ENCODE measurements at places on chromosomes 12 and 14.

DNA sequence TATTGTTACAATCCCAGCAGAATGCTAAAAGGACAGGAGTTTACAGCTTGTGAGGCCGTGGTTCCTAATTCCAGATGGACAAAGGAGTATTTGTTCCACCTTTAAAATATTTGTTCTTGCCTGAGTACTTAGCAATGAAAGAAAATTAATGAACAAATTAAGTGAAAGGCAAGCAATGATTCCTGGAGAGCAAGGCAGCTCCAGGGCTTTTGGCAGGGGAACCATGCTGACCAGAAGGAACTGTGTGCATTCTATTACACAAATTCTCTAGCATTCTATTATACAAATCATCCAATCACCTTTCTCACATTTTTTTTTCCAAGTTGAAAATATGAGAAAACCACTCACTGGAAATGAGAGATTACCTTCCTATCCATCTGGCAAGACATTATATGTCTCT is 1.8 kb upstream of the BMAL2 start:
- H3K4me3 ChIP-seq = no peak overlapping the region
- 0 out of 2 replicates have a peak, but pooled peaks cover 2% of the 10 kb centered on the region for H3K36me3 ChIP-seq
- peaks cover 17% of the 10 kb centered on the region for H3K4me1 ChIP-seq
- H3K27me3 ChIP-seq = peaks cover 49% of the 10 kb centered on the region
- H3K27ac ChIP-seq = no peak overlapping the region

GRCh38 chr12:10641735-10642500 is 28.5 kb upstream of the MAGOHB start:
- H3K4me3 ChIP-seq = no peak overlapping the region
- no peaks in the 10 kb centered on the region for H3K36me3 ChIP-seq
- H3K27ac ChIP-seq = no peak overlapping the region
- DNase-seq = no peak
- no peaks in the 10 kb centered on the region for H3K27me3 ChIP-seq

DNA sequence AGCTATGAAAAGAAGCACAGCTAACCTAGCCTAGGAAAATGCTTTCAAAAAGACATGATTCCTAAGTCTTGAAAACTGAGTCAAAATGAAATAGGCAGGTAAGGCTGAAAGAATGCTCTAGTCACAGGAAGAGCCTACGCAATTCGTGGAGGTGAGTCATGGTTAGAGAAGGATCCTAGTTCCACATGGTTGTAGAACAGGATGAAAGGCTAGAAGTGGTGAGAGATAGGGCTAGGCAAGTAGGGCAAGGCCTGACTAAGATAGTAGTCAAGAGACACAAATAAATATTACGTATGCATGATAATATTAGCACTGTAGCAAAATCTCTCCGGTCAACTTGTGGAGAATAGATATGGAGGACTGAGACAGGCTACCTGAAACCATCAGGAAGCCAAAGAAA is 47.2 kb downstream of the PLCZ1 start:
- H3K4me1 ChIP-seq = no peaks in the 10 kb centered on the region
- no peak for DNase-seq
- no peaks in the 10 kb centered on the region for H3K36me3 ChIP-seq
- H3K27me3 ChIP-seq = no peaks in the 10 kb centered on the region

DNA sequence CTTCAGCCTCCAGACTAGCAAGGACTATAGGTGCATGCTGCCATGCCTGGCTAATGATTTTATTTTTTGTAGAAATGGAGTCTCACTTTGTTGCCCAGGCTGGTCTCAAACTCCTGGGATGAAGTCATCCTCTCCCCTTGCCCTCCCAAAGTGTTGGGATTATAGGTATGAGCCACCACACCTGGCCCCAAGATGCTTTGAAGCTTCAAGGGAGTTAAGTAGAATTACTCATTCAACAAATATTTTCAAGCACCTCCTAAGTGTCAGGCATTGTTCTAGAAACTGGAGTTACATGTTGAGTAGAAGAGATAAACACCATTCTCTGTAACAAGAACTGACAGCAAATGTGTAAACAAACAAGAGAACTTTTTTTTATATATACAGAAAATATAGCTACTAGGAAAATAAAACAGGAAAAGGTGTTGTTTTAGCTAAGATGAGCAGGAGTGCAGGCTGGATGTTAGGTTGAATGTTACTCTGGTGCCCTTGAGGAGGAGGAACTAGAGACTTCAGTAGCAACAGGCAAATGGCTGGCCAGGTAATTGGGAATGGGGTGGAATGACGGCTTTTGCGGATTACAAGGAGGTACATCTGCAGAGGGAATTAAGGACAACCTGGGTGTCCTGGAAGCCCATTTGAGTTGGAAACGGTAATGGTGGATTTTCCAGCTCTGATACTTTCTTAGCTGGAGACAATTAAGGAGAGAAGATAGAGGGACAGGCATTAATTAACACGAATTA is 32.0 kb upstream of the CFAP54 start:
- no peaks in the 10 kb centered on the region for H3K36me3 ChIP-seq
- DNase-seq = no peak
- no peak overlapping the region for H3K27ac ChIP-seq
- H3K4me3 ChIP-seq = no peak overlapping the region
- no peaks in the 10 kb centered on the region for H3K27me3 ChIP-seq

GRCh38 chr14:105536691-105537579 is 10.6 kb downstream of the TMEM121 start:
- H3K4me3 ChIP-seq = no peak overlapping the region
- peaks cover 7% of the 10 kb centered on the region for H3K4me1 ChIP-seq

- no peak for DNase-seq
- peaks cover 12% of the 10 kb centered on the region for H3K36me3 ChIP-seq
- peaks cover 17% of the 10 kb centered on the region for H3K4me1 ChIP-seq
- H3K27me3 ChIP-seq = no peaks in the 10 kb centered on the region
- no peak overlapping the region for H3K4me3 ChIP-seq
Measured at GRCh38 chr12:42091769-42092168, 52.9 kb downstream of the GXYLT1 start.

DNA sequence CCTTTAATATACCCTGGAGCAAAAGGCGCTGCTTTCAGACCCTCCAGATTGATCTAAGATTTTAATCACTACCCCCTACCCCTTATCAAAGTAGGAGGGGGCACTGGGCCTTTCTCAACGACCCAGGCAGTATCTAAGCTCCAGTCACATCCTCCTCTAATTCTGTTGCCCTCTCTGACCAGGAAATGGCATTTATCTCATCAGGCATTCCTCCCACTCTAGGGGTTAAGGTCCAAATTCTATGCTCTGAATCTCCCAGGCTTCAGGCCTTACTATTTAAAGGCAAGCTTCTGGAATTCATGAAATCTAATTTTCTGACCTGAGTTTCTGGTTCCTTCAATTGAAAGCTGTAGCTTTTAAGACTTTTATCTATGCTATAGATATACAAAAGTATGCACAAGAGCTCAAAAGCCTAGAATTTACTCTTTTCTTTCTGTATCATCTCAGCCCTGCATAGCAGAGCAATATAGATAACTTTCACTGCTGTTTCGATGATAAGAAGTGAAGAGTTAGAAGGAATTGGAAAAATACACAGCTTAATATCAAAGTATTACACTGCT is 622.9 kb downstream of the RPS29 start:
- no peak for DNase-seq
- no peak overlapping the region for H3K27ac ChIP-seq
- H3K27me3 ChIP-seq = no peaks in the 10 kb centered on the region
- H3K4me3 ChIP-seq = no peak overlapping the region
- H3K36me3 ChIP-seq = no peaks in the 10 kb centered on the region
